ENCODE measurements at places on chromosomes 5 and 9.

DNA sequence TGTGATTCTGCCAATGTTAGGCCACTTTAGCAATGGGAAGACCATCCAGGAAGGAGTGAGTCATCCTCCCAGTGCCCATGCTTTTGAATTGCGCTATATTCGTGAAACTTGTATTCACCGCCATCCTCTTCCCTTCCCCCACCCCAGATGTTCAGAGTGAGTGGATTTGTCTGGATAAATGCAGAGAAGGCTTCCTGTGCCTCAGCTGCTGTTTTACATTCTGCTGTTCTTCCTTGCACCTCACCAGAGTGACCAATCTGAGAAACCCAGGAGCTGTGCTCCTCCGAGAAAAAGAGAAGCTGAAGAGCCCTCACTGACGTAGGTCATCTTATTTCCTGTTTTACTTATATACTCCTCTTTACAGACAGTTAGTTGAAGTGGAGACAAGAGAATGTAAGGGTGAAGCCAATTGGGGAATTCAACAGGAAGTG is 24.6 kb upstream of the SVEP1 start:
- no peak for DNase-seq

DNA sequence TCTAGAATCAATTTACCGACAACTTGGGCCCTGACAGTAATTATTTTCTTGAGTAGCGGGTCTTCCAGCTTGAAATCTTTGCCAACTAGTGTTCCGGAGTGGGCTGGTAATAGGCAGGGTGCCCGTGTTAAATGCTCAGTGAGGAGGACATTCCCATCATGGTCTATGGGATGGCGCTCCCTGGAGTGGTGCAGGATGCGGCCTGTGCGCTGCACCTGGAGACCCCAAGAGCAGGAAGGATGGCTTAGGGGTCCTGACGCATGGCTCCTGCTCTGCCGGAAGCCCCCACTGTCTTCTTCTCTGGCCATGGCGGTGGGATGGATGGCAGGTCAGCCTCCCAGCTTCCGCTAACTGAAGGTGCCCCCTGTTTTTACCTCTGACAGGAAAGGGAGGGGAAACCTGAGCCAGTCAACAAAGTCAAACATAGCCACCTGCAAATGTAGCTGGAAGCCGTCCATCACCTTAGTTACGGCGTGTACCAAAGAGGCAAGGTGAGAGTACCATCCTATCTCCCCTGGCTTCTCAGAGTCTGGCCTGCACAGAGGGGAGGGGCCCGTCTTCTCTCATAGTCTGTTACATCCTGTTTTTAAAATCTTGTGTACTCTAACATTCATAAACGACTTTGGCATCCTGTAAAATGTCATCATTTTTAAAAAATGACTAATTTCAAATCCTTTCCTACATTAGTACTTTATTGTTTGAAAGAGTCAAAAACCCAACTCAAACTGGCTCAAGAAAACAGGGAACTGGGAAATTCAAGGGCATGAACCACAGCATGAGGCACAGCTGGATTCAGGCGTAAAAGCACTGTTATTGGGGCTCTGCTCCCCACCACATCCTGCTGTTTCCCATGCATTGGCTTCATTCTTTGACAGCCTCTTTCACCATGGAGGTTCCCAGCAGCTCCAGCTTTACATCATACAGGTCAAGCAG is 28.5 kb upstream of the UNC5A start:
- no peak for DNase-seq

- DNase-seq, result no peak
Observed at GRCh38 chr9:128551657-128552152, 682 bp upstream of the SPTAN1 start.

GRCh38 chr5:144469106-144469505 is 298.4 kb downstream of the KCTD16 start:
- DNase-seq, result no peak

DNA sequence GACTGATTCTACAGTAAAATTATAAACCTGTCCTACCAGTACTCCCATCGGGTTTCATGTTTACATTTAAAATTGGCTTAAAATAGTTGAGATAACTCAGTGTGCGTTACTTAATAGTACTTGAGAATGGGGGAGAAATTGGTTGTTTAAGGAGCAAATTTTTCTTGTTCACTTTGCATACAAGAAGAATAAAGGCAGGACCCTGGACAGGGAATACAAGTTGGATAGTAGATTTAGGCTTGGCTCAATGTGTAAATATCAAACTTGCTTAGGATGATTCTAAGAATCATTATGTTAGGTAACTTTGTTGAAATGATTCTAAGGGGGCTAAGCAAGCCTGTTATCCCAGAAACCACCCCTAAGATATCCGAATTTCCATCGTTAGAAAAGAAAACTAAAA is 448.4 kb upstream of the TLE4 start:
- DNase-seq, result no peak

- DNase-seq, result no peak
Observed at GRCh38 chr9:83765376-83765775, 52.2 kb downstream of the GKAP1 start.

DNA sequence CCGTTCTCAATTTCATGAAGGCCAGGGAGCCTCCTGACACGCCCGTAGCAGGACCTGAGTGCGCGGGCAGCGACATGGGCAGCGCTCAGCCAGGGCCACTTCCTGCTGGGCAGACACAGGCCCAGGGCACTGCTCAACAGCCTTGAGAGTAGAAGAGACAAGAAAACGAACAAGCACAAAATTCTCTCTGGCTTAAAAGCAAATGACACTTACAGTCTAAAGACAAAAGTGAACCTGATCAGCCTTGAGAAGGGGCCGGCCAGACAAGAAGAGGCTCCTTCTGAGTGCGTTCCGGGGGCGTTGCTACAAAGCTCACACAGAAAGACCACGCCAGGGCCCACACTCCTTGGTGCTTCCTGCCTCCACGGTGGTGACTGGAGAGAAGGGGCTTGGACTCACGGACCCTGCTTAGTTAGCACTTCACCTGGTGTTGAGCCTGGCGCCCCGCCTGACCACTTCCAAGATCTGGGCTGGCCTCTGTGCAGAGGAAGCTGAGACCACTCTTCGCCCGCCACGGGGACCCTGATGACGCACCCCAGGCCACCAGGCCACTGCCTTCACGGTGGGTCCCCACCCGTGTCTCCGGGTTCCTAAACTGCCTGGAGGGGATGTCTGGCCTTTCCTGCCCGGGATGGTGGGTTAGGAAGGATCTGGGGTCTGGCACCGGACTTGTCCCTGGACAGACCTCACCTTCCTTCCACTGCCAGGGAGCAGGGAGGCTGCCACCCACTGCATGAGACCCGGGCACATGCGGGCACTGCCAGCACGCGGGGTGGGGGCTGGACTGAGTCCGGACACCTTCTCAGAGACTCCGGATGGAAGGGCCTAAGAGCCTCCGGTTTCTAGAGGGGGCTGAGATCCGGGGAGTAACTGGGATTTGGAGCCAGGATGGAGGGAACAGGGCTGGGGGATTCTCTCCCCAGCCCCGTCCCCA is 1.3 kb downstream of the SLC12A7 start:
- no peak for DNase-seq

DNA sequence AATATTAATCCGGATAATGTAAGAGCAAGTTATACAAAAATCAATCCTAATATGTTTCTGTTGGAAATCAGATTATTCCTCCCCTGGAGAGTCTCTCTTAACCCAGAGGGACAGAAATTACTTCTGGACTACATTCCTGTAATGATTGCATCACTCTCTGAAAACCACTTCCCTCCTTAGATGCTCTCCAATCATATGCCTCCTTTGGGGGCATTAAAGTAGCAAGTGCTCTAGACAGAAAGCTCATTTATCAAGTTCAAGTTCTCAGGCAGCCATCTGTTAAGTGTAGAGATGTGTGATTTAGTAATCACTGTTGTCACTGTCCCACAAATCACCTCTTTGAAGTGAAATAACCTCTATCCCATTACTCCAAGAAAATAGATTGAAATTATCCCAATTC is 247.1 kb downstream of the SLCO4C1 start:
- DNase-seq, result no peak

DNA sequence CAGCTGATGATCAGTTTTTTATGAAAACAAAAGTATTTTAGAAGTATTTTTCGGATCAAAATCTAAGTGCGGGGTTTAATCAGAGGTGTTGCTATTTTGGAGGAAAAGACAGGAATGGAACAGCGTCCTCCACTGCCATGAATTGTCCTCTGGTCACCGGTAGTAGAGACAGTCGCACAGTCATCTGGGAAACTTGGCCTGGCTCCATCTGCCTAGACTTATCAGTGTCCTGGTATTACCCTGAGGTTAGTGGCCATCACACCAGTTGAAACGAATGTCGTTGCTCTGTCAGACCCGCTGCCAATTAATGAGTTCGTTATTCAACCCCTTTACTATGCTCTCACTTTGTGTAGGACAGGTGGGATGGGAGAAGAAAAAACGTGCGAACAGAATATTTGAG is 8.2 kb downstream of the TLX3 start:
- no peak for DNase-seq

DNA sequence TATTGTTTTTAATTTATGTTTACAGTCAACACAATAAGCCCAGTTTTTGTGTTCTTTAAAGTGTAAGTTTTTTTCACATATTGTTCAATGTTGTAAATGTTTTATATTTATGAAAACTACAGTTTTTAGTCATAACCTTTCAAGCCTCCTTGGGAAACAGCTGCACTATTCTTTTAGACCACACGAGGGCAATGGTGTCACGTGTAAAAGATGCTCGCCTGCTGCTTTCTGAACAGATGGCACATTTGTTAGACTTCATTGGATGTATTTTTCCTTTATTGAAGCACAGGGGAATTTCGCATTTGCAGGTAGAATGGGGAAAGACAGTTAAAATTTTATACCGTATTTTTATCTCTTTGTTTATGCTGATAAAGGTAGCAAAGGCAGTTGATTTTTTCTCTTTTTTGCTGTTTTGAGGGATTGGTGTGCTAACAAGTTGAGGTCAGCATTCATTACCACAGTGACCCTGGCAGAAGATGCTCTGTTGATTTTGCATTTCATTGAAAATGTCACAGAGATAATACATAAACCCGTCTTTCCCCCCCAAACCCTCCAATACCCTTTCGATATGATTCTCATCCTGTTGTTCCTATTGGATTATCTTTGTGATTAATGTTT is 59.0 kb downstream of the MAT2B start:
- peak; percentile 30 for DNase-seq

DNA sequence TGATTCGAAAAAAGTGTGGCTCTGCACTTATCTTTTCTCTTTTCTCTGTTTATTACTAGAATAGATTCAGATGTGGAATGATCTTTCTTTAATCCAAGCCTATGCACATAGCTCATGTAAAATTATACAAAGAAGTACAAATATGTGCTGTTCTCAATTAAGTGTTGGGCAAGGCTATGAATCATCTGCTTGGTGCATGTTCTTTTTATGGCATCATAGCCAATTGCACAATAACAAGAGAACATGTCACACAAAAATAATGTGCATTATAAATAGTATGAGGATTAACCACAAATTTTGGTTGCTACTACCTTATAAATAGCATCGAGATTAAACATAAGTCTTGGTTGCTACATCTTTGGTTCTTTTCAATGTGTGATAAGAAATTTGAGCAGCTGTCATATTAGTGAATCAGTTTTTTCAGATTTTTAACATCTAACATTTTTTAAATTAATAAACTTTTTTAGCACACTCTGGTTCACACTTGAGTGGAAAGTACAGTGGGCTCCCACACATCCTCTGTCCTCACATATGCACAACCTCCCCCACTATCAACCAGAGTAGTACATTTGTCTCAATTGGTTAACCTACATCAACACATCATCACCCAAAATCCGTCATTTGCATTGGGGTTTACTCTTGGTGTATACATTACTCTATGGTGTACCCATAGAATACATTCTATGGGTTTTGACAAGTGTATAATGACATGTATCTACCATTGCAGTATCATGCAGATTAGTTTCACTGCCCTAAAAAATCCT is 6.8 kb upstream of the RECK start:
- peak; percentile 43 for DNase-seq

GRCh38 chr9:15541872-15542271 is 11.0 kb upstream of the CCDC171 start:
- peak; percentile 9 for DNase-seq

DNA sequence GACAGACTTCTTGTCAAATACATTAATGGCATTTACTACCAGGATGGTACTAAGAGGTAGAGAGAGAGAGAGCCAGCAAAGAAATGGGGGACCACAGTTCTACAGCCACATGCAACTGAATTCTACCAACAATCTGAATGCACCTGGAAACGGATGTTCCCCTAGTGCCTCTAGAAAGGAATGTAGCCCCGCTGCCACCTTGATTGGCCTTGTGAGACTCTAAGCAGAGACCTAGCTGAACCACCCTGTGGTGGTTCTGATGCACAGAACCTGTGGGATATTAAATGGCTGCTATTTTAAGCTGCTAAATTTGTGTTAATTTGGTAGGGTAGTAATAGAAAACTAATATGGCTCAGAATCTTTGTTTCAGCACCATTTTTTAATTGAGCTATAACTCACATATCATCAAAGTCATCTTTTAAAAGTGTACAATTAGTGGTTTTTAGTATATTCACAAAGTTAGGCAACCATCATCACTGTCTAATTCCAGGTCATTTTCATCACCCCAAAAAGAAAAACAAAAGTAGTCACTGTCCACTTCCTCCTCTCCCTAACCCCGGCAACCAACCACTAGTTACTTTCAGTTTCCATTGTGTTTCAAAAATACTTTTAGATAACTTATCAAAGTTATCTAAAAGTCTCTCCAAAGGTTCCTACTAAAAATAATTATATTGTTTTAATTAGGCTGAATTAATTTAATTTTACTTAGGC is 51.7 kb downstream of the CPLANE1 start:
- DNase-seq, result peak; percentile 19

DNA sequence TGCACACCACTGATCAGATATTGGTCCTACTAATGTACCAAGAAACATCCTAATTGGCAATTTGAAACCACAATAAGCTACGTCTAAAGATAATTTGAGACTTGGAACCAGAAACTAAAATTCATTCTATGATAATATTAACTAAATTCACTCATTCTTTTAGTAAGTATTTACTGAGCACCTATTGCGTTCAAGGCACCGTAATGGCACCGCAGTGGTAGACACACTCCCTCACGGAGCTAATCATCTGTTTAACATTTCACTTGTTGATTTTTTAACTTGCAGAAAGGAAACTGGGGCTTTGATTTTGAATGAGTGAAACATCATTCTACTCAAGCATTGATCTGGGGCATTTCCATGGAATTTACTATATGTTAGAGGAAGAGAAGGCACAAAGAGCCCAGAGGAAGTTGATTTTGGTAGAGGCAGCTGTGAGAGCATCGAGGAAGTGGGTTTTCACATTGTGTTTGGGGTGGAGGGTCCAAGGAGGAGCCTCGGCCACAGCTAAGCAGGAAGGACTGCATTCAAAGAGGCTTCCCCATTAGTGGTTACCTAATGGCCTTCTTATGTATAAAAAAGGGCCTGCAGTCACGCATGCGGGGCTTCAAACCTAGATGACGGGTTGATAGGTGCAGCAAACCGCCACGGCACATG is 7.1 kb downstream of the RAPGEF1 start:
- peak; percentile 55 for DNase-seq

- DNase-seq, result no peak
Observed at GRCh38 chr5:75043633-75044264, 8.6 kb downstream of the GCNT4 start.

Measured in germinal center (tissue), 1 donor.